RCC 7860 (cell line): ENCODE measurements at places on chromosomes 7 and 10.

DNA sequence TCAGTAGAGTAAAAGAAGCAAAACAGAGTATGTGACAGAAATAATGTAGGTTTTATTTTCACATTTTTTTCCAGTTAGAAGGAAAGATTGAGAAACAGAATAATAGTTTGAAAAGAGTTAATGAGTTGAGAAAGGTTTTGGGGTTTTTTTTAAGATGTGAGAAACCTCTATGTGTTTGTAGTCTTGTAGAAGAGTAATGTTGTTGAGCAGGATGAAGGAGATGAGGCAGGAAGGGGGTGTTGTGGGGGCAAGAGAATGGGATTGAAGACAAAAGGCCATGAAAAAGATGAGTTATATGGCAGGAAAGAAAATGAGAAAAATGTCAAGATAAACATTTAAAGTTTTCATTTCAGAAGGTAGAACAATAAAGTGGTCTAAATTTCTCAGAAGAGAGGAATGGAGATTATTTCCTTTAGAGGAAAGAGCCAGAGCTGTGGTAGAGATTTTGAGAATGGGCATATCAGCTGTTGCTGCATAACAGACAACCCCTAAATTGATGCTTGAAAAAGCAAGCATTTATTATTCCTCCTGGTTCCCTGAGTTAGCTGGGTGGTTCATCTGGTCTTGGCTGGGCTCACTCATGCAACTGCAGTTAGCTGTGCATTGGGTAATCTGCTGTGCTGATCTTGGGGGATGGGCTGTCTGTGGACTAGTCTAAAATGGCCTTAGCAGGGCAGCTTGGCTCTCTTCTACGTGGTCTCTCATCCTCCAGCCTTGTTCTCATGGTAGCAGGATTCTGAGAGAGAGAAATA is 27.1 kb downstream of the PCGF5 start:
- DNase-seq, result no peak

DNA sequence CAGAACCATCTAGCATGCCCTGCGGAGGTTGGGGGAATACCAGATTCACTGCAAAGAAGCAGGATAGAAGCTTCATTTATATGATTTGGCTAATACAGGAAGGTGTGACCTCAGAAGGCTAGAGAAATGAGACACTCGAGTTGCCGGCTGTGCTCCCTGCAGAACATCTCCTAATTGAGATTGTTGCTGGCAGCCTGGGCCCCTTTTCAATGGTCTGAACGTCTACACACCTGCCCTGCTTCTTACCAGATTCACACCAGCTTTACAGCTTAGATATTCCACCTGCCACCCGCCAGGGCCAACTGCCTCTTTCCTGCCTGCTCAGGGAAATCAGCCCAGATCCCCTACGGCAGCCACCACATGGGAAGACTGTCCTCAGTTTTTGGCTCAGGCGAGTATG is 475.3 kb upstream of the AUTS2 start:
- no peak for DNase-seq

DNA sequence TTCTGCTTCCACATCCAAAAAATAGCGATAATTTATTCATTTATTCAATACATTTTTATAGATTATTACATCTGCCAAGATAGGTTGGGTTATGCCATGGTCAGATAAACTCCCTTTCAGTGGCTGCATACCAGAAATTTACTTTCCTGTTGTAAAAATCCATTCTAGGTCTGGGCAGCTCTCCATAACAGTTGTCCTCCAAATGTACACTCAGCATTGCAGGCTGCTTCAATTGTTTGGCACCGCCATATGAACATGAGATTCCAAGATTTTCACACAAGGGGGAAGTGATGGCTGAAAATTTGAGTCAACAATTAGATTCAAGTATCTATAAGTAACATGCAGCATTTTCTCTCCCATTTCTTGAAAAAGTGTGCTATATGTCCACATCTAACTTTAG is 568.7 kb downstream of the ETV1 start:
- DNase-seq, result no peak

DNA sequence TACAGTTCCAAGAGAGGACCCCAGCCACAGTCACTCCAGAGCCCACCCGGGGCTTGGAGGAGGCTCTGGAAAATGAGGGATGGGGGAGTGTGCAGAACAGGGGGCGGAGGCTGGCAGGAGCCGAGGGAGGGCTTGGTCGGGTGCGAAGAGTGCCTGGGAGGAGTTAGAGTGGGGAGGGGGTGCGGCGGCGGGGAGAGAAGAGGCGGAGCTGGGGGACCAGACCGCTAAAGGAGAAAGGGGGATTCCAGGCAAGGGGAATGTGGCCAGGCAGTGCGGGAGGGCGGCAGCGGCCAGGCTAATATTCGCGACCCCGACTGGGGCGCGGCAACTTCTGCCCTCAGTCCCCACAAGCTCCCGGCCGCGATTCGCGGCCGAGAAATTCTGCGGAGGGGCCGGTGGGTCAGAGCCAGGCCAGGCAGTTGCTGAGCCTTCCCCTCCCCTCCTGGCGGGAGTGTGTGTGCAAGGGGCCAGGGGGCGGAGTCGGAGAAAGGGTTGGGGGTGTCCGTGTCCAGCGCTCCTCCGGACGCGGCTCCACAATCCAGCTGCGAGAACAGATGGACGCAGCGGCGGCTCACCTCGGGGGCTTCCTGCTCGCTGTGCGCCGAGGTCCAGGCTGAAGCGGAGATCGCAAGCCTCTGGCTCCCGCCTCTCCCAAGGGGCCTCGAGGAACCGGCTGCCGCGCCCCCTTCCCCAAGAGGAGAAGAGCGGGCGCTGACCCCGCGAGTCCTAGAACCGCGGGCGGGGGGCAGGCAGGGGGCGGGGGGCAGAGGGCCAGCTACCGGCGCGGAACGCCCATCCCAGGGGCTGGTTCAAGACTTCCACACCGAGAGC is 612 bp upstream of the SLC18A3 start:
- DNase-seq, result no peak

- DNase-seq, result no peak
Observed at GRCh38 chr10:7424919-7425318, 14.1 kb upstream of the SFMBT2 start.

- DNase-seq, result no peak
Observed at GRCh38 chr7:51243631-51244030, 73.0 kb downstream of the COBL start.

DNA sequence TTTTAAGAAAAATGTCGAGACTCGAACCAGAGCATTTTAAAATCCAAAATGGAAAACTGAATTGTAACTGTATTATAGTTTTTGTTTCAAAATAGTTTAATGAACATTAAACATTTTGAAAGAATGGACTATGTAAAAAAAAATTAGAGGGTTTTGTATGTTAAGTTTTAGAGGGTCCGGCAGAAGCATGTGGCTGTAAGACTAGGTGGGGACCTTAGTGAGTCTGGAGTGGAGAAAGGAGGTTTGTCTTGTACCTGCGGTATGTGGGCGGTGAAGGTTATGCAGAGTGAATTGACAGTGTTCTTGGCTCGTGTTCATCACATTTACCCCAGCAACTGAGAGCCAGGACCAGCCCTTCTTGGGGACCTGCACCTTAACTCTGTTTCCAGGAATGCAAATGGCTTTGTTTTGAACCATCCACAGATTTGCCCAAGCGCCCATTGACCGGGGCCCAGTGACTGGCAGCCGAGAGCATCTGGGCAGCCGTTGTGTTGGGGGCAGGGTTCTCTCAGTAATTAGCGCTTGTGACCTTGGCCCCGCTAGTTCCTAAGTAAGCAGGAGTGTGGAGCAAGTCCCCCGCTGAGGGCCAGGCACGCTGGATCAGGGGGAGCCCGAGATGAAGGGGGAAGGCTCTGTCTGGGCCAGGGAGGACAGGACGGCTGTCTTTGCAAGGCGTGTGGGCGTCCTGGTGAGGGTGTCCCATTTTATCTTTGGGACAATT is 1.4 kb upstream of the KLF6 start:
- peak; percentile 66 for DNase-seq

- no peak for DNase-seq
Observed at GRCh38 chr10:78514459-78514858, 480.8 kb downstream of the RPS24 start.

GRCh38 chr10:4361581-4361980 is 464.4 kb upstream of the AKR1E2 start:
- DNase-seq, result no peak

DNA sequence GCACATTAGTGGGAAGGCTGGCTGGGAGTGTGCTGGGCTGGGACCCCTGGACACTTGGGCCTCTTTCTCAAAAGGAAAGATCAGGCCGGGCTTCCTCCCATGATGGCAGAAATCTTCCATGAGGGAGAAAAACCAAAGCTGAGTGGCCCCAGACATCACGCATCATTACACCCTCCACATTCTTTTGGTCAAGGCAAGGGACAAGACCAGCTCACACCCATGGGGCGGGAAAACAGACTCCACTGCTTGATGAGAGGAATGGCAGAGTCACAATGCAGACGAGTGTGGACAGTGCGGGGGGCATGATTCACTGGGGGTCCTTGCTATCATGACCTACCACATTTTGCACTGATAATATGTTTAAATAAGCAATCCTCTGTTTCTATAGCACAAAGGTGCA is 73.3 kb downstream of the CREB3L2 start:
- peak; percentile 87 for DNase-seq

GRCh38 chr7:36887969-36888368 is 163.7 kb upstream of the AOAH start:
- no peak for DNase-seq

DNA sequence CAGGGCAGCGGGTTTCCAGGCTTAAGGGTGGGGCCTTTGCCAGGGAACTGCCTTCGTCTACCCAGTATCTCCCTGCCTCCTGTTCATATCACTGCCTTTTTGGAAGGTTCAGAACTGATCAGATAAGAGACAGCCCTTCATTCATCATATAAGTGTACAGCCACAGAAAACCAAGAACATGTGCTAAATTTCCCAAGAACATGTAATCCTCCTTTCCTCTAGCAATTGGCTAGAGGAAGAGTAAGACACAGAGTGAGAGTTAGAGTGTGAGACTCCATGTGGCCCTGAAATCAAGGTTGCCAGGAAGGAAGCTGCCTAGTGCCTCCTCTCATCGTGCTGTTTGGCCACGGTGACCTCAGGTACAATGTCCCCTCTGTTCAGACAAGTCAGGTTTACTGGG is 770.9 kb downstream of the TNS3 start:
- peak; percentile 13 for DNase-seq

- peak; percentile 27 for DNase-seq
Observed at GRCh38 chr7:99648843-99649242, 31.0 kb downstream of the CYP3A5 start.

- no peak for DNase-seq
Observed at GRCh38 chr10:128049226-128050120, 76.8 kb downstream of the MKI67 start.

- no peak for DNase-seq
Observed at GRCh38 chr7:66921396-66921917, 432 bp downstream of the TMEM248 start.

GRCh38 chr7:108055611-108056021 is 52.7 kb upstream of the LAMB1 start:
- DNase-seq, result no peak

- no peak for DNase-seq
Observed at GRCh38 chr10:1123198-1123597, 67.0 kb downstream of the WDR37 start.

DNA sequence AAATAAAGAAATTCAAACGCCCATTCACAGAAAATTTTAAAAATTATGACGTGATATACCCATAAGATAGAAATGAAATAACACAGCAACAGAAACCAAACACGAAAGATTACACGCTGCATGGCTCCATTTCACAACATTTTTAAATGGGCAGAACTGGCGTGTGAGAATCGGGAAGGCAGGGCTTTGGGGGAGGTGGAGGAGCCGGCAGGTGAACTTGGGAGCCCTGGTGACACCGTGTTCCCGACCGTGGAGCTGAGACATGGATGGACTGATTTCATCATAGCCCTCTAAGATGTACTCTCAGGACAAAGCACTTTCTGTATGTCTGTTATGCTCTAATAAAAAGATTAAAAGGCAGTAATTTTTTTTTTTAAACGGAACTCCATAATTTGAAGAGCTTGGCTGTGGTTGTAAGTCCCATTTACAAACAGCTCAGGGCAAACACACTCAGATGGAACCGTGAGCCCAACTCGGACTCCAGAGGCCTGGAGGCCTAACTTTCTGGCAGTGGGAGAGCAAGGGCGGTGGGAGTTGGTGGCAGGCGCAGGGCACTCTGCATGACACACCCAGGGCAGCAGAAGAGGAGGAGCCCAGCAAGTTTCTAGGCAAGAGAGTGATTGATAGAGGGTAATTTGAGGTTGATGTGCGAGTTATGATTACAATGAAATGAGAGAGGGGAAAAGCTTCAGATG is 203.4 kb downstream of the MAD1L1 start:
- DNase-seq, result no peak

DNA sequence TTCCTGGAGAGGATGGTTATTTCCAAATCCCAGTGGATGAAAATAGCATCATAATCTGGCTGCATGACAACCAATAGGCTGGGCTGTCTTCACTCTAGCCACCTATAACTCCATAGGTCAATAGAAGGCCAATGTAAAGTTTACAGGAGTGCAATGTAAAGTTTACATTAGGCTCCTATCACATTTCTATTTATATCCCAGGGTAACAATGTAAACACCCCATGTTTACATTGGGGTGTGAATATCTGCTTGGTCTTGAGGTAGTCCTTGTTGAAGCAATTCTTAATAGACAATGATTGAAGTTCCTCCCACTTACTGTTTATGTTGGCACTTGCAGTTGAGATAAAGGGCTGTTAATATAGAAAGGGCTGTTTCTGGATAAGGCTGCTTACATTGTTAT is 21.5 kb downstream of the CH25H start:
- DNase-seq, result no peak

DNA sequence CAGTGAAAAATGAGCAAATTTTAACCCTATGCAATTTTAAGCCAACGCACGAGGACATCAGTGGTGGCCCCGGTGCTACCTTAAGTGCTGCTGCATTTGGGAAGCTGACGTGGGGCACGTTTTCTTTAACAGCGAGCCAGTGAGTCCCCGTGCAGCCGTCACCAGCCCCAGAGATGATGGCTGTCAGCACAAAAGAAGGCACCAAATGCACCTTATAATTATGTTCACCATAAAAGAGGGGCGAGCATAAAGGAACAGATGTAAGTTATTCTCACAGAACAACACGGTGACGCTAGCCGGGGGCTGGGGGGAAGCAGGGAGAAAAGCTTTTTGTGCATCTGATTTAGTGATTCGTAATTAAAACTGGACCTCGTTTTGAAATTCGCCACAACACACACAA is 260.1 kb downstream of the DNAJB6 start:
- no peak for DNase-seq

DNA sequence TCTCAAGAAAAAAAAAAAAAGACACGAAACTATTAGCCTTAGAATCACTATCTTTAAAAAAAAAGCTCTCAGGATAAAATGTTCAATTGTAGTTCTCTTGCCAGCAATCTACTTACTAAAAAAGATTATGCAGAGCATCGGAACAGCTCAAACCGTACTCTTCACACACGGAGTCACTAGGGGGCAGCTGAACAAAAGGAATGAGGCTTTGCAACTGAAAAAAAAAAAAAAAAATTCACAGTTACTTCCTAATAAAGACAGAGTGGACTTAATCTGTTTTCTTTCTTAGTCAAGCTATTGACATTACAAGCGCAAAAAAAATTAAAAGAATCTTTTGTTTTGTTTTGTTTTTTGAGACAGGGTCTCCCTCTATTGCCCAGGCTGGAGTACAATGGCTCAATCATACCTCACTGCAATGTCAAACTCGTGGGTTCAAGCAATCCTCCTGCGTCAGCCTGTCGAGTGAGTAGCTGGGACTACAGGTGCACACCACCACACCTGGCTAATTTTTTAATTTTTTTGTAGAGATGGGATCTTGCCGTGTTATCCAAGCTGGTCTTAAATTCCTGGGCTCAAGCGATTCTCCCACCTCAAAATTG is 11.5 kb downstream of the PMS2 start:
- DNase-seq, result peak; percentile 45
